ENCODE measurements at places on chromosomes 6 and 20.

GRCh38 chr20:54456423-54456822, 19.0 kb upstream of the DOK5 start:
- no peak for DNase-seq

GRCh38 chr6:123564361-123564760, 72.4 kb downstream of the TRDN start:
- DNase-seq = no peak

- no peak for DNase-seq
These were observed 23.7 kb downstream of the PLCB1 start for GRCh38 chr20:8155812-8156211.

DNA sequence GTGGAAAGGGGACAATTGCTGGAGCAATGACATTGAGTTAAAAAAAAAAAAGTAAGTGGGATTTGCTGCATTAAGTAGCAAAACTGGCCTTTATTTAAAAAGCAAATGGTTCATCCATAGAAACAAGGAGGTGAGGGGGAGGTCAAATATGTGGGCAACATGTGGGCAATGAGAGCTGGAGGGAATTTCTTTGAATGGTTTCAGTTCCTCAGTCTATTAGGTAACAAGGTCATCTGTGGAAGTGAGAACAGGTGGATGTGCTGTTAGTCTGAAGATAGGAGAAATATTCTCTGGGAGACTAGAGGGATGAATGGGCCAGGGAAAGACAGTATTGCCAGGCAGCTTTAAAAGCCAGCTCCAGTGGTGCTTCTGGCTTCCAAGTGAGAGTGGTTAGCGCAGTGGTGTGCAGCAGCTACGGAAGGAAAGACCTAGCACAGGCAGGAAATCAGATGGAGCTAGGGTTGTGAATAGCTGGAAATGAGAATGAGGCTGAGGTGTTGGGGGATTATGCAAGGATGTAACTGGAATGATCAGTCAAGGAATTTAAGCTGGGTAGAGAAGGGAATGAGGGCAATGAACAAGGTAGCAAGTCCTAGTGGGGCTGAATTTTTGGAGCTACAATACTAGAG, 727.6 kb downstream of the PTPRT start:
- no peak for DNase-seq

GRCh38 chr20:22525821-22526220, 58.6 kb downstream of the FOXA2 start:
- DNase-seq = no peak

DNA sequence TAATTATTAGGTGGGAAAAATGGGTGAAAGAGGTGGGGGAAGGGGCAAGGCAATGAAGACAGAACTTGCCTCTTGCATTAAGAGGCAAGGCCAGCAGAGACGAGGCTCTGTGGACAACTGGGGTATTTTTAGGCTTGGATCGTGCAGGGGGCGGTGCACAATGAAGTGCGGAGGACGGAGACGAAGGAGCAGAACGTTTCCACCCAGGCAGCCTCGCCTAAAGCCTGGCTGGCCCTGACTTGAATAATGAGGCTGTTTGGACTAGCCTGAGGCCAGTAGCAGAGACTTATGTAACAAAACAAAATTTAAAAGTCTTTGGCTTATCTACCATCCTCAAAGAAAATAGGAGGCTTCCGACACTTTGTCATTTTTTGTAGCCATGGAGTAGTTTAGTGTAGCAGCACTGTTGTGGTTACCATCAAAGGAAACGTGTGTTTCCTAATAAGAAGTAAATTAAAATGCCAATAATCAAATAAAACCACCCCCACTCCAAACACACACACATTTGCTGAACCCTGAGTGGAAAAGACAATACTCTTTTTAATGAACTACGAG, 370.0 kb upstream of the CNR1 start:
- no peak for DNase-seq

- DNase-seq = no peak
These were observed 63.0 kb upstream of the CD2AP start for GRCh38 chr6:47414423-47415167.

DNA sequence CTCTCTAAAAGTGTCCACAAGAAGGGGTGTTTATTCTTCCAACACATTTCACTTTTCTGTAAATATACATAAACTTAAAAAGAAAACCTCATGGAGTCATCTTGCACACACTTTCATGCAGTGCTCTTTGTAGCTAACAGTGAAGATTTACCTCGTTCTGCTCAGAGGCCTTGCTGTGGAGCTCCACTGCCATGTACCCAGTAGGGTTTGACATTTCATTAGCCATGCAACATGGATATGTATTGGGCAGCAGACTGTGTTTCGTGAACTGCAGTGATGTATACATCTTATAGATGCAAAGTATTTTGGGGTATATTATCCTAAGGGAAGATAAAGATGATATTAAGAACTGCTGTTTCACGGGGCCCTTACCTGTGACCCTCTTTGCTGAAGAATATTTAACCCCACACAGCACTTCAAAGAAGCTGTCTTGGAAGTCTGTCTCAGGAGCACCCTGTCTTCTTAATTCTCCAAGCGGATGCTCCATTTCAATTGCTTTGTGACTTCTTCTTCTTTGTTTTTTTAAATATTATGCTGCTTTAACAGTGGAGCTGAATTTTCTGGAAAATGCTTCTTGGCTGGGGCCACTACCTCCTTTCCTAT, 17.9 kb downstream of the IRF4 start:
- DNase-seq = no peak
